ENCODE measurements at places on chromosomes 16 and 17. TPM values are rescaled to one million over a fixed set of nuclear protein-coding genes. Genes with fewer than 3 reads are reported as not detected.
A peak's percentile ranks its signal among the peaks of the same experiment; 100 is the strongest.

Gene RASL10B
- total RNA-seq = 2.7 TPM

Gene PDE6G
- 2.5 TPM for total RNA-seq

Gene CA7
- total RNA-seq = not detected

Gene HSD3B7
- total RNA-seq = 1.6 TPM

Gene CCDC102A
- total RNA-seq = 8.8 TPM

Gene CTRB1
- total RNA-seq = not detected

Gene EVI2B
- total RNA-seq = 14.8 TPM

Gene PHOSPHO1
- not detected for total RNA-seq

Gene KRT17
- not detected for total RNA-seq

Gene HOXB8
- not detected for total RNA-seq

DNA sequence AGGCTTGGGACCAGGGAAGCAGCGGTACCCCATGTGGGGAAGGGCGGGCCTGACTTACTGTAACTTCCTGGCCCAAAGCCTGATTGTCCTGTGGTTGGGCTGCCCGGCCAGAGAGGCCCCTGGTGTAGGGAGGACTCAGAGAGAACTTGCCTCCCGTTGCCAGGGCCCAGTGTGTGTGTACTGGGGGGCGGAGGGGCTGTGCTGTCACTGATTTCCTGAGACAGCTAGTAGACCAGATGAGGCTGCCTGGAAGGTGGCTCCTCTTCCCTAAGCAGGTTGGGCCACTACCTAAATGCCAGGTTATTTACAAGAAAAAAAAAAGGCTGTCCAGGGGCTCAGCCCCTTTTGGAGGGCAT lies 16.7 kb downstream of the SOCS3 start:
- peak; percentile 45 for DNase-seq

DNA sequence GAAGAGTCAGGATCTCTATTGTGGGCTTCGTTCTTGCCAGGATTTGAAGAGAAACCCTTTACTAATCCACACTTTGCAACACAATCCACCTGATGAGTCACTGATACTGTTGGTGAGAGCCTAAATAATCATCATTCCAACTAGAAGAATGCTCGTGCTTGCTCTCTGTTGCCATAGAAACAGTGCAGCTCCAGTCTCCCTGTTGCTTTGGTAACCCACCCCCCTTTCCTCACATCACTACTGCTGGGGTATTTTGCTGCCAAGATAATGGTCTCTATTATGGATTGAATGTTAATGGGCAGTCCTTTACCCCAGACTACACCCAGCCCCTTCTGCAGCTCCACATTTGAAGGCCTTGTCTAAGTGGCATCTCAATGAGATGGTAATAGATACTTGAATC lies 190.4 kb downstream of the ABCC12 start:
- DNase-seq = no peak

GRCh38 chr16:82432261-82432660 lies 194.5 kb upstream of the CDH13 start:
- DNase-seq = no peak

GRCh38 chr17:36934692-36935630 lies 2.3 kb upstream of the LHX1 start:
- peak; percentile 43 for DNase-seq

GRCh38 chr17:44219616-44220212 lies at the start of gene UBTF:
TSS of gene UBTF (minus strand) at chr17:44219675. CDS start at chr17:44218229, 1,446 bp downstream.
- peak; percentile 80 for DNase-seq

- DNase-seq = no peak
These were observed 155.4 kb downstream of the FOXL1 start for GRCh38 chr16:86733546-86734254.

GRCh38 chr17:76725580-76726230 lies 701 bp downstream of the JMJD6 start:
- peak; percentile 88 for DNase-seq

- DNase-seq = no peak
These were observed 107.6 kb downstream of the SLC39A11 start for GRCh38 chr17:72984926-72985325.

DNA sequence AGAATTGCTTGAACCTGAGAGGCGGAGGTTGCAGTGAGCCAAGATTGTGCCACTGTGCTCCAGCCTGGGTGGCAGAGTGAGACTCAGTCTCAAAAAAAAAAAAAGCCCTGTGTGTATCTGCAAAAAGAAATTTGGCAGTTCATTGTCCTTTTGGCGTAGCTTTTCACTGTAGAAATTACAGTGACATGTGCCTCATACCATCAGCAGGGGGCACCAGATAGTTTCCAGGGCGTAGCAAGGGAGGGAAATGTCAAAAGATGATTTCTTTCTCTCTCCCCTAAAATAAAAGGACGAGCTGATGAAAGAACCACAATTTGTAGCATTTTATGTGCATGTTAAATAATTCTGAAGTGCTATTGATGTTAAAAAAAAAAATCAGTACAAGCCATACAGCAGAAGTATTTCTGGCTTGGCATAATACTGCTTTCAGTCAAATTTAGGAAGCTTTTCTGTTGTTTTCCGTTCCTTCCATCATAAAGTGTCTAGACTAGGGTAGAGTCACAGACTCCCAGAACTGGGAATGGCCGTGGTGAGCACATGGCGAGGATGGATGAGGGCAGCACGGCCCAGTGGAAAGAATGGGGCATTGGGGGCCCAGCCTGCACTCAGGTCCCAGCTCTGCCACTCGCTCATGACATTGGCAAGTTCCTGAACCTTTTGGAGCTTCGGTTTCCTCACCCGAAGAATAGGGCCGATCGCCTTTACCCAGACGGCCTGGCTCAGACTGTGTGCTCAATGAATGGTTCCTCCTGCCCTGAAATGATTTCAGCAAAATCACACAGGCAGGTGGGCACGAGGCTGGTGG lies 59.8 kb upstream of the RPH3AL start:
- DNase-seq = peak; percentile 81

- no peak for DNase-seq
These were observed 1.4 kb upstream of the KRT28 start for GRCh38 chr17:40801157-40801556.

DNA sequence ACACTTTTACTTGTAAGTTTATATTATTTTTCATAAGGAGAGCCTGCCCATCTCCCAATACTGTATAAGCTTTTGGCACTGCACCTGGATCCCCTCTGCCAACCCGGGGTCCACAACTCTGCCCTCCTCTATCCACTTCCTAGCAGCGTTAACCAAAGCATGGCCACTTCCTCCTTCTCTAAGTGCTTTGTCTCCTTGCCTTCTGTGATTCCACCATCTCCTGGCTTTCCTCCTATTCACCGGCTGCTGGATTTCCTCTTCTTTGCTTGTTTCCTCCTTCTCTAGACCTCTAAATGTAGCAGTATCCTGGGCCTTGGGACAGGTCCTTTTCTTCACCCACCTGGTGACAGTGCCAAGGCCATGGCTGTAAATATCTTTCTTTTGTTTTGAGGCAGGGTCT lies 20.0 kb upstream of the WFIKKN2 start:
- DNase-seq = no peak

Measured in activated CD4-positive, alpha-beta T cell treated with anti-CD3 and anti-CD28 coated beads for 36 hours (primary cell).